Fibroblast of the conjunctiva (primary cell): ENCODE measurements at places on chromosomes 4 and X.

DNA sequence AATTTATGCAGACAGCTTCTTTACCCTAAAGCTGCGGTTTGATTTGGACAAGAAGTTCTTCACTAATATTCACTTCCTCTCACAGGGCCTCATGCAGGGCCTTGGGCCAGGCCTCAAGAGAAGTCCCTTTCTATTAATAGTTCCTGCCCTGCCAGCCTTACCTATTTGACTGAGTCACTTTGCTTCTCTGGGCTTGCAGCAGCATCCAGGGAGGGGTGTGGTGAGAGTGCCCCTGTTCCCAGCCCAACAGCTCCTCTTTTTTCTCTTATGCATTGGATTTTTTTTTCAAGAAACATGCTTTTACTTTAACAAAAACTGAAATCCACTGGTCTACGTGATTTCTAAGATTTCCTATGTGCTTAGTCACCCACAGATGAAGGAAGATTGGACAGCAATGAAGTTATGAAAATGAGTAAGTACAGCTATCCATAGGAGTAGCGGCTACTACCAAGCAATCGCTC lies 26.7 kb downstream of the FAM156B start:
- DNase-seq, result no peak

- DNase-seq, result no peak
Measured at GRCh38 chr4:118904935-118905334, 16.3 kb downstream of the SYNPO2 start.

DNA sequence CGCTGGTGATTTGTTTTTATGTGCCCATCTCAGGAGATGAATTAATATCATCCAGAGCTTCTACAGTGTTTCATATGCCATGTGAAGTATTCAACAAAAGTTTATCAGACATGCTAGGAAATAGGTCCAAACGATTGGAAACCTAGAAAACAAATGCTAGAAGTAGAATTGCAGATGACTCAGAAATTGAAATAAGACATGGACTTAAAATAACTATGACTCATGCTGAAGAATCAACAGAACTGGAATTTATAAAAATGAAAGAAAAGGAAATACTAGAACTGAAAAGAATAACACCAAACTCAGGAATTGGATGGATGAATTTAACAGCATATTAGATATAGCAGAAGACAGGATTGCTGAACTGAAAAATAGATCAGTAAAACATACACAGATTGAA lies 172.7 kb upstream of the GIMD1 start:
- peak; percentile 24 for DNase-seq

DNA sequence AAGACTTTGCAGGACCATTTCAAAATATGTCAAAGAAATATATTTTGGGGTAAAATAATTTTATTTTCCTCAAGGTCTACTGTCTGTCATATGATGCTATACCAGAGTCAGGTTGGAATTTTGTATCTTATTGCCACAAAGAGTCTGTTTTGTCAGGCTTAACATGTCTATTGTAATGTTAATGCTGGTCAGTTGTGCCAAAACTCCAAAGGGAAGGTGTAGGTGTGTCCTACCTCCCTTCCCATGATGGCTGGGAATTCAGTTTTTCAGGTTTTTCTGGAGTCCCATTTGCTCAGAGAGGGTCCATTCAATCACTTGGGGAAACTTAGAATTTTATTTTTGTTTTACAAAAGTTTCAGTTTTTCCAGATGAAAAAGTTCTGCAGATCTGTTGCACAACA lies 33.3 kb upstream of the SLC25A4 start:
- DNase-seq, result no peak

DNA sequence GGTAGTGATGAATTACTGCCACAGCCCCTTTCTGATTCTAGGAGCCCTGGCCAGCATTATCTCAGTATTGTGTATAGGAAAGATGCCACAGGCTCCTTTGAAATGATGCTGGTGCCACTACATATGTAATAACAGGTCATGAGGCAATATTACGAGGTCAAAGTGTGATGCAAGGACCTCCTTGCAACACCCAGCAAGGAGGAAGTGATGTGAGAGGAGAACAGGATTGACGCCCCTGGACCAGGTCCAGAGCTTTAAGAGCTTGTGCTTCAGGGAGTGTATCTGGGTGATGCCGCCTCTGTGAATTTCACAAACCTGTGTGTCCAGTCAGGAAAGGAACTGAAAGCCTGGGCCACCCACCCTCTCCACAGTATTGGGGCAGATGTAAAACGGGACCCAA lies 261.8 kb downstream of the MID1IP1 start:
- no peak for DNase-seq

DNA sequence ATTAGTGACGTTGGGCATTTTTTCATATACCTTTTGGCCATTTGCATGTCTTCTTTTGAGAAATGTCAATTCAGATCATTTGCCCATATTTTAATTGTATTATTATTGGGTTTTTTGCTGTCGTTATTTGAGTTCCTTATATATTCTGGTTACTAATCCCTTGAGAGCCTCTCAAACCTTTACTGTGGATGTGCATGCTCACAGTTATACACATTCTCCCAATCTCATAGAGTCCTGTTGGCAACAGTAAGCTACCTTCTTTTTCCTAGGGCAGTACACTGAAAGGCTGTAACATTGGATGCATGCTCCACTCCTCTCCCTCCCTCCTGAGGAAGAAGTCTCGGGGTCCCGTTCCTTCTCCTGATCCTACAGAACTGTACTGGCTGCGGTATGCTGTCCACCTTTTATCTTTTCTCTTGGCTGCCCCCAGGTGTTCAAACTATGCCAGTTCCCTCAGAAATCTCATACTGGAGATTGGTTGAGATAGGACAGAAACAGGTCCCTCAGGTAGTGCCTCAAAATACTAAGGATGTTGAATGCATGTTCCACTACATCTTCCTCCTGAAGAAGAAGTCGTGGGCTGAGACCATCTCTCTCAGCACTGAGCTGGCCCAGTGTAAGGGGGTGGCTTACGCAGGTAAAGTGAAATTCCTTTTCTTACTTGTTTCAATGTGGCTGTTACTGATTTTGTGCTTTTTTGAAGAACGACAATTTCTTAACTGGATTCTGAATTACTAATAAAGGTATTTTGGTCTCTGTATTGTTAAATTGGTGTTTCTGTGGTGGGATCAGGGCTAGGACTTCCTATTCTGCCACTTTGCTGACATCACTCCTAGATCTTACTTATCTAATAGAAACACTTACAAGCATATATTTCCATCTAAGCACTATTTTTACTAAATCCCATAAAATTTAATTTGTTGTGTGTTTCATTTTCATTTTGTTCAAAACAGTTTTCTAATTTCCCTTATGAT lies 145.4 kb upstream of the HUWE1 start:
- DNase-seq, result peak; percentile 4

DNA sequence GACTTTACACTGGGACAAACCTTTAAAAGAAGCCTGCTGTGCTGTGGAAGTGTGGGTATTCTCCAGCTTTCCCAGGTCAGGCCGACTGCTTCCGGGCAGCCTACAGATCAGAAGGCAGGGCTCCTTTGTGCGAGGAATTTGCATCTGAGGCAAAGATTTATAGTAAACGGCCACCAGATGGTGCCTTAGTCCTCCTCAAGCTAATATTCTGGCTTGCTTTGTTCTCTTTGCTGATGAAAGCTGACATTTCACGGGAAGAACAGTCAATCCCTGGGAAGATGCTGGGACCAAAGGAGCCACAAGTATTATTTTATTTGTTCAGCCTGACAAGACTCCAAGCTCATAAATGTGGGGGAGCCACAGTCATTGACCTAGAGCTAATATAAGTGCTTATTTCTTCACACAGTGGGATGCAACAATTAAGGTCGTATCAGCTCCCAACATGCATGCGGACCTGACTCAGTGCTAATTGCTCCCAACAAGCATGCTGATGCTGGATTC lies 120.7 kb upstream of the TRIM2 start:
- DNase-seq, result peak; percentile 63

DNA sequence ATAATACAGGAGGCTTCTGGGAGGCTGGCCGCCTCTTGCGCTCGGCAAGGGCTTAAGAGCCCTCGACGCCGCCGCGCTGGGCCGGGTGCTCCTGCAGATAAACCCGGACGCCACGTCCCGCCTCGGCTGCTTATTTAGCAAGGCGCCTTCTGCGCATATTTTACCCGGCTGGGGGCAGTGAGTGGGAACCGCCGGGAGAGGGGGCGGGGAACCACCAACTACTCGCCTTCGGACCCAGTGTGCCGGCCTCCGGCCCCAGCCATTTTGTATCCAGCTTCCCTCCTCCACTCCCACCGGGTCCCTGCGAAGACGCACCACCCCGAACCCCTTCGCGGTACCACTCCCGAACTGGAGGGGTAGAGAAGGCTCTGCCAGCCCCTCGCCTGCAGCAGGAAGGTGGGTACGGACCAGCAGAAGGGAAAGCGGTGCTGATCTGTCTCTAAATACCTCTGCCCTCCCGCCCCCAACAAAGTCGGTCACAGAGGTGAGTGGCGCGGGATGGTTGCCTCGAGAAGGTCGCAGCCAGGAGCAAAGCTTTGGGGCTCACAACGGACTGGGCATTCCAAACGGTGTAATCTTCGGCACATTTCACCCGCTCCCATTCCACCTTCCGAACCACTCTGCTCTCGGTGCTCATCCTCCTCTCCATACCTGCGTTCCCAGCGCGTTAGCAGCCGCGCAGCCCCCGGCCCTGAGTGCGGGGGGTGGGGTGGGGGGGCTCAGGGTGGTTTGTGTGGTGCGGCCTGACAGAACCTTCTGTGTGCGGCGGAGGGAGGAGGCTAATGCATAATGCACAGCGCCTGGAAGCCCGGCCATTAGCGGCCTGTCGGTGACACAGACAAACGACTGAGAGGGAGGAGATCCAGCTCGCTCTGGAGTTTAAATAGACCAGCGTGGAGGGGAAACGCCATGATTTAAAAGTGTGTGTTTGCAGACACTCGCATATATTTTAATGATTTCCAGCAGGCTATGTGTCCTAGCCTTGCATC lies 4.9 kb upstream of the BCOR start:
- no peak for DNase-seq

GRCh38 chr4:148447681-148448080 lies 5.5 kb upstream of the NR3C2 start:
- DNase-seq, result no peak

DNA sequence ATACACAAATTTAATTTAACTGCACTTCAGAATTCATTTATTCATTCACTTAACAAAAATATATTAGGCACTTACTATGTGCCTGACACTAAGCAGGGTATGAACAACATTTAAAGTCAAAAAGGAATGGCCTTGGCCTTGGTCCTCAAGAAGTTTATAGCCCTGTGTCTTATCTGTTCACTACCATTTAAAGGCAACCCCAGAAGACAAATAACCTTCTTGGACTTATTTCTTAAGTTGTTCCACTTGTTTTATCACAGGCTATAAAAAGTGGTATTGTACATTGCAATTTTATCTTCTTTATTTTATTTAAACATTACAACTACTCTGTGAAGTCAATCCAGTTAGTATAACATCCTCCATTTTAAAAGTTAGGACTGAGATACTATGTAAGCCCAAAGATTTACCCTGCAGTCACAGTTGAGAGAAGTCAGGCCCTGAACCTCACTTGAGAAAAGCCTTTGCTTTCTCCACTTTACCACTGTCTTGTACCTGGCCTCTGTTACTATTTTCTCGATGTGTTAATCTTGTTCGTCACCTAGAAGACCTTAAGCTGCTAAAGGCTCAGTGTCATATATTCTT lies 305.6 kb upstream of the DIPK2B start:
- DNase-seq, result no peak

DNA sequence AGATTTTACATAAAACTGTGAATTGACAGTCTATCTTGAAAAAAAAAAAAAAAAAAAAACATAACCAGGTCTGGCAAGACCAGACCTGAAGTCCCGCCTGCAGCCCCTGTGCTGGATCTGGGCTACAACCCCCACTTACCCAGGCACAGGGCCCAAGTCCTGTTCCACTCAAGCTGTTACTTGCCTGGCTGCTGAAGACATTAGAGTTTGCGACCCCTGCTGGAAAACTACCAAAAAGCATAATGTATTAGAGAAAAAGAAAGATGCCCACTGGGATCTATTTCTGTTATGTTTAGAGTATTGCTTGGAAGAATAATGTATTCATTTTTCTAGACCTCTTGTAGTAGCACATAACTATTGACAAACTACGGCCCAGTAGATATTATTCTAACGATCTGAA lies 4.7 kb downstream of the HS3ST1 start:
- DNase-seq, result no peak

DNA sequence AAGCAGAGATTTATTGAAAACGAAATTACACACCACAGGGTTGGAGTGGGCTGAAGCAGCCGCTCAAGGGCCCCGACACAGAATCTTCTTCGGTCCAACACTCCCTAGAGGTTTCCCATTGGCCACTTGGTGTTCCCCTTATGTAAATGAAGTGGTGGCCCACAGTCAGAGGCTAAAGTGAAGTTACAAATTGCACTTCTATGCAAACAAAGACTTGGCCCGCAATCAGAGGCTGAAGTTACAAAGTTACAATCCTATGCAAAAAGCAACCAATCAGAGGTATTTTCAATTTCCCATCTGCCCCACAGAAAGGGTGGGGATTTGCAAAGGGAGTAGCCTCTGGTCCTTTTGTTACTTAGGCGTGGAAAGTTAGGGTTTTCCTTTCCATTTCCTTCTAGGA lies 35.7 kb upstream of the SLC25A43 start:
- DNase-seq, result no peak

GRCh38 chr4:124095621-124096020 lies 616.9 kb downstream of the ANKRD50 start:
- DNase-seq, result no peak

- no peak for DNase-seq
Measured at GRCh38 chrX:23331701-23332100, 2.9 kb upstream of the PTCHD1 start.

GRCh38 chr4:9704551-9705332 lies 76.7 kb upstream of the DRD5 start:
- DNase-seq, result no peak
